ENCODE measurements at places on chromosomes 3 and 15.

DNA sequence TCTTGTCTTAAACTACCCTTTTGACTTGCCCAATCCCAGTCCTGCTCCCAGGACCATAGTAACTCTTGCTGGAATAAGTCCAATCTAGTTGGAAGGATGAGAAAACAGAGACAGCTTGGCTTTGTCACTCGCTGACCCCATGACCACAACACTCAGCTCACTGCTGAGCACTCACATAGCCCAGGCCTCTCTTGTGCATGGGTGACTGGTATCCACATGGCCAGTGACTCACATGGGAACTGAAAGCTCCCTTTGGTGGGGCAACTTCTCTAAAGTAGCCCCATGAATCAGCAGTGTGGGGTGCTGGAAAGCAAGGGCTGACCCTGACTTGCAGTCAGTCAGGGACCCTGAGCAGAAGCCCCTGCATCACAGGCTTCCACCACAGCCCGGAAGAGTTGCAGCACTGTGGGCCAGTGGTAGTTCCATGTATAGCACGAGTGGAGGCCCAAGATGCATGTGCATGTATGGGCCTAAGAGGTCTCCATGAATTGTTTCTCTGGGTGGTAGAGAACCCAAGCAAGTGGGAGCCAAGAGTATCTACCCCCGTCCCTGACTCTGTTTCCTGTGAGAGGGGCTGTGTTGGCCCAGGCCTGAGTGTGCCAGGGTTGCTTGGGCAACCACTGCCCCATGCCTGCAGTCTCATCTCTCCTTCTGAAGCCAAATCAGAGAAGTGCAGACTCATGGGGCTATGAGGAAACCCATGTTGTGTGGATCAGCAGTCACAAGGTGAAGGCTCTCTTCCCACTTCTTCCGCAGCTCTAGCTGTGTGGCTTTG lies 62.1 kb upstream of the XCR1 start:
- peak; percentile 17 for DNase-seq

- DNase-seq = no peak
Observed at GRCh38 chr15:39290711-39291435, 290.0 kb upstream of the THBS1 start.

- no peak for DNase-seq
Observed at GRCh38 chr3:40996382-40996781, 202.9 kb upstream of the CTNNB1 start.

DNA sequence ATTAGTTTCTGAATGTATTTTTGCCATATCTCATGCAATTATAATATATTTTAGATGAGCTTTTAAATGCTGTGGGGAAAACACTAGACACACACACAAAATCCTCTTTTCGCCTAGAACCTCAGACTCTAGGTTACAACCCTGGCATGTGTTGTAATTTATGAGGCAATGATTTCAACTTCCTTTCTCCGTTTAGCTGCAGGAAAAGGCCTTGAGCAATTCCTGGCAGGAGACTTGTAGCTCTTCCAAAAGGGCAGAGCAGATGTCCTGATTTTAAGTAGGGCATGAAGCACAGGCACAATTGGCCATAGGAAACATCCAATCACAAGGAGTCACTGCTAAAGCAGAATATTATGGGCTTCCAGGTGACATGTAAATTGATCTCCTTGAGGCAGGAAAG lies 82.0 kb downstream of the GPR156 start:
- DNase-seq = peak; percentile 89

DNA sequence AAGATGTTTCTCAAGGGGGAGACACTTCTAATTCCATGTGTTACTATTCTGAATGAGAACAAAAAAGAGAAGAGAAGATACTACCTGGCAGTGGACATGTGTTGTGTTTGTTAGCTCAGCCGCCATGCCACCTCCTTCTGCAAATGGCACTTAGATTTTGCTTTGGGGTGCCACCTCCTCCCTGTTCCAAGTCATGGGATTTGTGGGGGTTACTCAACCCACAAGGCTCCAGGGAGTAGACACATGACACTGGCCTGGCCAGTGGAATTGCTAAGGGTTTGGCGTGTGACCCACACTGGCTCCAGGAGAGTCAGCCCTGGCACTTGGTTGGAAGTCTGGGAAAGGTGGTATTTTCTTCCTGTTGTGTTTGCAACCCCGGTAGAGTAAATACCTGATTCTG lies 129.1 kb downstream of the ZNF621 start:
- no peak for DNase-seq

DNA sequence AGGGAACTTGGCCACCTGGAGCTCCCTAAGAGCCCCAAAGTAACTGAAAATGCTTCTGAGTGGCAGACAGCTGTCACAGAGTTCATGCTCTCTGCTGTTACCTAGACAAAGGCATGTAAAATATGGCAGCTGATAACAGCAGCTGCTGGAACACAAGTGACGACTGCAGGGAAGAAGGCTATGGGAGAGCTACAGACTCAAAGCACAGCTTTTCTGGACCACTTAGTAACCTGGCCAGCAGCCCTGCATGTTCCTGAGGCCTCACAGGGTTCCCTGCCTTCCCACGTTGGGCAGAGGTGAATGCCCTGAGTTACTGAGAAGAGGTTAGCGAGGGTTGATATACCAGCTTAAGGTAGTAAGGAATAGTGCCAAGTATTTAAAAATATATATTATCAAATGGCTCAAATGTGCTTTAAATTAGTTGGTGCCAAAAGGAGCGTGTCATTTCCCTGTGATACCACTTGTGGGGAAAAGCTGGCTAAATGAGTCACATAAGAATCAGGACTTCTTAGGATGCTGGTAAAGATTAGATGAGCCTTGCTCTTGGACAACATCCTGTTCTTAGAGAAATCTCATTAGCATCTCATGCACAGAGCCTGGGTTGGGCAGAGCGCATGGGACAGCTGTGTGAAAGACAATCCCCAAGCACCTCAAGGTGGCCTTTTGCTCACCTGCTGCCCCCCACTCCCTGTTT lies 76.4 kb upstream of the SCN5A start:
- no peak for DNase-seq

DNA sequence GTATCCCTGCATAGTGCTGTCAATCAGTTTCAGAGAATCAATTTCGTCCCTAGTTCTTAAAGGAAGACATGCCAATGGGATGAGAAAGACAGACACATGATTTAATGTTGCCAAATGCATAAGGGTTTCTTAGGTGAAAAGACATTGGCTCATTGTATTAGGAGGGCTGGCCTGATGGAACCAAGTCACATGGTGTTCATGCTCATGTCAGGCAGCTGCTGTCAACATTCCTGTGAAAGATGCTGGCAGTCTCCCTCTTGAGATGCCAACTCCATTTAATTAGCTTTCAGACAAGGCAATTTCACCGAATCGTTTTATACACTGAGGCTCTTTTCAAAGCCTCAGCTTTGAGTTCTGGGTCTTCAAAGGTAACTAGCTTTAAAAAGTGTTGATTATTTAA lies 16.1 kb upstream of the IL1RAP start:
- DNase-seq = no peak

GRCh38 chr3:107063351-107063750 lies 313.9 kb upstream of the CCDC54 start:
- no peak for DNase-seq

- no peak for DNase-seq
Observed at GRCh38 chr3:187403768-187404288, 35.6 kb downstream of the RTP4 start.

GRCh38 chr15:64678126-64678819 lies 97.1 kb downstream of the RBPMS2 start:
- DNase-seq = no peak

Data from GF-D8 (cell line).